Activated CD8-positive, alpha-beta memory T cell treated with anti-CD3 and anti-CD28 coated beads for 24 hours (primary cell): ENCODE measurements at places on chromosomes 13 and 19.

- no peak for DNase-seq
Observed at GRCh38 chr19:40533508-40533907, 43.2 kb upstream of the SHKBP1 start.

DNA sequence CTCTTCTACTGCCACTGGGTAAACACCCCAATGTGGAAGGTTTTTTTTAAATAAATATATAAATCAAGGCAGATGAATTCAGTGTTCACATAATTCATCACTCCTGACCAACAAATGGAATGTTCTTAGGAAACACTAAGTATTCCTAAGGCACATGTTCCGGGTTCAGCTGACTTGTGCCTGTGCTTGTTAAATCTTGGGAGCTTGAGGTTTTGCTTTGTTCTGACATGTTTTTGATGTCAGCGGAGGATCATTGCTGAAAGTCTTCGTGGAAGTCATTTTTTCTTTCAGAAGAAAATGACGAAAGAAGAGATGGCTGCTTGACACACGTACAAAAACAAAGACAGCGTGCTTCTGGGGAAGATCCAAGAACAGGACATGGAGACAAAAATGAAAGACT, 185.8 kb downstream of the MZT1 start:
- no peak for DNase-seq

- no peak for DNase-seq
Observed at GRCh38 chr19:46925548-46925950, 64.8 kb downstream of the ARHGAP35 start.

- DNase-seq: no peak
Observed at GRCh38 chr19:8641908-8642547, 11.6 kb downstream of the NFILZ start.

DNA sequence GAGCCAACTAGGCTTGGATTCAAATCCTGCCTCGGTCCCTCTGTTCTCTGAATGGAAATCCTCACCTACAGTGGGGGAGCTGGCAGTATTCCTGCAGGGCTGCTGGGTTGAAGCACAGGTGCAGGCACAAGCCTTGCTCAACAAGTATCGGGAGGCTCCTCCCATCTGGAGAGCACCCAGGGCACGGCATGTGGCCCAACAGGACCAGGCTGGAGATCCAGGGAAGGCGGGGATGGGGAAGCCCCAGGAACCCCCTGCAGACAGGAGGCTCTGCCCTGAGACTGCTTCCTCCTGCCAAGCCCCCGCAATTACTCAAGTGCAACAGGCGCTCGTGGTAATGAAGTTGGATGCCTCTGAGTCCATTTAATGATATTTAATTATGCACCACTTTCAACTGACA, 128.0 kb upstream of the VSTM2B start:
- no peak for DNase-seq

GRCh38 chr19:45314708-45315245, 7.9 kb downstream of the CKM start:
- DNase-seq: no peak

- no peak for DNase-seq
Observed at GRCh38 chr13:25375727-25376358, 4.1 kb downstream of the ATP8A2 start.

DNA sequence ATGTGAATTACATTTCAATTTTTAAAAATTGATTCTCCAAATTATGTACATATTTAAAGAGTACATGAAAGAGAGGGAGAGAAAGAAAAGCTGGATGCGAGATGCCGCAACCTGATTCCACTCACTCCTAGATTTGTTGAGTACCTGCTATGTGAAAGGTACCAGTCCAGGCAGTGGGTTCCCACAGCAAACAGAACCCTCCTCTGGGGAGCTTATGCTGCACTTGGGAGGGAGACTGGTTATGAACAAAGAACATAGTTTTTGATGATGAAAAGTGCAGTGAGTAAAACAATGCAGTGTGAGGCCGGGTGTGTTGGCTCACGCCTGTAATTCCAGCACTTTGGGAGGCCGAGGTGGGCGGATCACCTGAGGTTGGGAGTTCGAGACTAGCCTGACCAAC, 43.4 kb downstream of the ACTN4 start:
- no peak for DNase-seq

- DNase-seq: no peak
Observed at GRCh38 chr19:14467391-14467790, 7.8 kb downstream of the PTGER1 start.

DNA sequence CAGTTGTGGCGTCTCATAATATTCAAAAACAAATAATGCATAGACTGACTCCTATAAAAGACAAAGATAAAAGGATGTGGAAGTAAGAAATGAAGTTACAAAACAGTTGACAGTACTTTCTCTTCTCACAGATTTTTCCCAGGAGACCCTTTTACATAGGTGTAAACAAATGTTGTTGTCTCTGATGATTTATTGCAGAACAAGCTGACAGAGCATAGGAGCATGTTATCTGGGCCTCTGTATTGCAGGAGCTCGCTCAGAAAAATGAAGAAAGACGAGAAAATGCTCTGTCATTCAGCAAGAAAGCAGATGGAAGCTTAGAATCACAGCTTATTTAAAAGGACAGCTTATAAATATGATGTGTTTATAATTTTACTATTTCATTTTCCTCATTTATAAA, 353.6 kb upstream of the GPC6 start:
- no peak for DNase-seq

GRCh38 chr19:1651568-1652291, 685 bp downstream of the TCF3 start:
- DNase-seq: peak; percentile 77

GRCh38 chr13:99614465-99614885, 113.2 kb downstream of the TM9SF2 start:
- DNase-seq: no peak

DNA sequence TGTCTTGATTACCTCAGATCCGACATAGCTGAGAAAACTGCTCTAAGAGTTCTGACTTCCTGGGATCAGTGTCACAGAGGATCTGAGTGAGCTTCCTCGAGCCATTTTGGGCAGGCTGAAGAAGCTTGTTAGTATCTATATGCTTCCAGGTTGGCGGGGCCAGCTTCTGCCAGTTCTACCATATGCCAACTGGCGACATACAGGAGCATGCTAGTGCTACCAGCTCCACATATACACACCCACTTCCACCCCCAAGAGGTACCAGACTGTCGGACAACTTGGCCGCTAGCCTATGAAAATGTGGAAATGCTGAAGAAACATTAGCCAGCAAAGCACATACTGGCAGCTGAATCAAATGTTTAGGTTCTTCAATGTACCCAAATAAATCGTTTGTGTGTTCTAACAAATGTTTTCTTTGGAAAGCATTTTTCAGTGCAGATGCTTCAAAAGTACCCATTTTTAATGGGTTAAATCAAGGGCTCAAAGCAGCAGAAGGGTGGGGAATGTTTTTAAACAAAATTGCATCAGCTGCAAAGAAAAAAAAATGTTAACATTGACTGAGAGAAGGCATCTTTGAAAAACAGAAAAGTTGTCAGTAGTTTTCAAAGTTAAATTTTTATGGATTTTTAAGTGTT, 163.7 kb downstream of the KLF12 start:
- no peak for DNase-seq

- DNase-seq: no peak
Observed at GRCh38 chr19:6677495-6677882, 7.5 kb upstream of the TNFSF14 start.

GRCh38 chr13:98775844-98776598, 23.5 kb upstream of the SLC15A1 start:
- no peak for DNase-seq

DNA sequence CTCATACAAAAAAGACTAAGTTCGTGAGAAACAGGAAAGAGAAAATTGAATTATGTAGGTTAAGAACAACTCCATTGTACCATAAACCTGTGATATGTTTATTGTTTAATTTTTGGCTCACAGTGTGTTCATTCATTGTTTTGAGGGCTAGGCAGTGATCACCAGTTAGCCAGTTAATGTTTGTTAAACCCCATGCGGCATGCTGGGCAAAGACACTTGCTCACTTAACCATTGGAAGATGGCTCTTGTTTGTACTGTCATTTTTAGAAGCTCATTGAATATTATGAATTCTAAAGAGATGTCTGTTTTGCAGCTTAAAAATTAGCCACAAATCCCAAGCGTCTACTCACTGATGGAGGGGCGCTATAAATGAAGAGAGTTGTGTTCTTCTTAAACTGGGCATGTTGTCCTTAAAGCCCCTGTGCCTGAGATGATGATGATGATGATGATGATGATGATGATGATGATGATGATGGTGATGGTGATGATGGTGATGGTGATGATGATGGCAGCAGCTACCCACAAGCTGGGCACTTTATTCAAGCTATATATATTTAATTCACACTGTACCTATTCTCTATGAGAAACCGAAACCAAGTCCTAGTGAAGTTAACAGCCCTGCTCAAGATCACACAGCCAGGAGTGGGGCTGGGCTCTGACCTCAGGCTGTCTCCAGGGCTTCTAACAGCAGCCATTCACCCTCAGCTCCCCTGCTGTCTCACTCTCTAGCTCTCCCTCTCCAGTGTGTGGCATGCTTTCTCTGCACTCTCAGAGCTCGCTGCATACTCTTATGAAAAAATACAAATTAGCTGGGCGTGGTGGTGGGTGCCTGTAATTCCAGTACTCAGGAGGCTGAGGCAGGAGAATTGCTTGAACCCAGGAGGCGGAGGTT, 169.1 kb downstream of the SHISA2 start:
- no peak for DNase-seq

DNA sequence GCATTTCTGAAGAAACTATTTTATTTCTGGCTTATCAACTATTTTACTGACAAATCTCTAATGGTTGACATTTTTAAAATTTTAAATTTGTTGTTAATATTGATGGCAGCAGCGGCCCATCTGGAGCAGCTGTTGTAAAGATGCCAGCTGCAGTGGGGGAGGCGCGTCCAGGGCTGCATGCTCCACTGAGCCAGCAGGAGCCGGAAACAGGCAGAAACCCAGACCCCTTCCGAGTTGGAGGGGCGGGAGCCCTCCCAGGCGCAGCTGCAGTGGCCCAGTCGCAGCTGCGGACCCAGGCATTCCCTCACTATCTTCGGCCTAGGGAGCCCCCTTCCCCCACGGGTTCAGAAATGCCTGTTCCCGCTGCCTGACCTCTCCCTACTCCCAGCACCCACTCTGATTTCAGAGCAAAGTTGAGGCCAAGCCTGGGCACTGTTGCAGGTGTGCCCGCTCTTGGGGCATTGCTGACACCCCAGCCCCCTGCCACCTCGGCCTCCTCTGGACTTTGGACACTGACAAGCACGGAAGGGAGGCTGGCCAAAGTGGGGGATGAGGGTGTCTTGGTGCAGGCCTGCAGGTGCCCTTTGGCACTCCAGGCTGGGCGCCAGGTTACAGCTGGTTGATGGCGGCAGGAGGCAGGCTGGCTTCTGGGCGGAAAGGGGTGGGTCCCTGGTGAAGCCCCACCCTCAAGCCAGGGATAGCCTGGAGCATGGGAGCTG, 69.2 kb downstream of the PIBF1 start:
- DNase-seq: no peak

GRCh38 chr13:30156826-30157615, 150.3 kb downstream of the KATNAL1 start:
- DNase-seq: no peak

DNA sequence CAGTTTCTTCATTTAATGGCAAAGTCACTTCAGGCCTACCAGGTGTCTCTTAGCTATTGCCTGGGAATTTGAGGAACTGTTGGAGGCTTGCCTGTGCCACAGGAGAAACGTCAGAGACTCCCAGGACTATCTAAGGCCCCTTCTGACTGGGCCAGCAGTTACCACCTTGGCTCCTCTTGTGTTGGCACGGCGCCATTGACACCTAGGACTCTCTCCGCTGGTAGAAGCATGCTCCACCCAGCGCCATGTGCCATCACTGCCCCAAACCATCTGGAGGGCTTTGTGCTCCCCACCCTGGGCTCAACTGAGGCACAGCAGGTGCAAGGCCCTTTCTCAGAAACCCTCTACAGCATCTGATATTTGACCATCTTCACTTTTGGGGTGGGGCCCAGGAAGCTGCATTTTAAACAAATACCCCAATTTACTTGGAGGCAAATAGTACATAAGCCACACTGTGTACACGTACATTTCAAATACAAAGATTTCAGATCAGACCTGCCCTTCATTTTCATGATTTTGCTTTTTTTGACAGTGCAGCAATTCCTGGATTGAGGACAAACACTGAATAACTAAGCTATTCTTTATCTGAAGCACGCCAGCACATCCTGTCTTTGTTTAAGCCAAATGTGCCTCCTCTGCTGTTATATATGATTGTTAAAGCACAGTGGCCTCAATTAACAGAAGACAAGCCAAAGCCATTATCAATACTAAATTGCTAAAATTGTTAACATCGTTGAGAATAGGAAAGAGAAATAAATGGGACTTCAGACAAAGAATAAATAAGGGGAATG, 59.9 kb upstream of the TPP2 start:
- DNase-seq: no peak

DNA sequence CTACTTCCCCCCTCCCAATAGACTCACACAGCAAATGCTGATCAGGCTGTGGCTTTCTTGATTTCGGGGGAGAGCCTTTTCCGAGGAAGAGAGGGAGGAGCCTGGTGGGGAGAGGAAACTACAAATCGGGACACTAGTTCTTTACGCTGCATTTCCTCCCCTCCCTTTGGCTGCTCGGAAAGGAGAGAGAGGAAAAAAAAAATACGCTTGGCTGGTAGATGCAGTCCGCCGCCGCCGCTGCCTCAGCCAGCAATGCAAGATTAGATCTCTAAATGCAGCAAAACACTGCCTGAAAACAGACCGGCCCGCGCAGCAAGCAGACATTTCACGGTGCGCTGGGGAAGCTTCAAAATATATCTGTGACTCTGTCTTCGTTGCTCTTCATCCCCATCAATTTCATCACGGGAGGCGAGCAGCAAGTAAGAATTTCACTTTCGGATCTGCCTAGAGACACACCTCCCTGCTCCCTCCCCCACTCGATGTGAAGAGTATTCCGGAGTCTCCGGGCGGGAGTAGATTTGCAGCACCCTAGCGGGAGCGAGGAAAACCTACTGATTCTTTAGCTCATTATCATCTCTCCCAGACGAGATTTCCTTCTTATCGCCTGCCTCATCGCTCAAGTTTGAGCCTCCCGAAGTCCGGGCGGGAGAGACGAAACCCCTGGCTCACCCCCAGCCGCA, at the start of gene PCDH17:
Gene PCDH17 (plus strand): TSS at position 149 of the 680 bp plus-strand sequence. CDS start 803 bp downstream, outside the sequence.
- DNase-seq: peak; percentile 55

DNA sequence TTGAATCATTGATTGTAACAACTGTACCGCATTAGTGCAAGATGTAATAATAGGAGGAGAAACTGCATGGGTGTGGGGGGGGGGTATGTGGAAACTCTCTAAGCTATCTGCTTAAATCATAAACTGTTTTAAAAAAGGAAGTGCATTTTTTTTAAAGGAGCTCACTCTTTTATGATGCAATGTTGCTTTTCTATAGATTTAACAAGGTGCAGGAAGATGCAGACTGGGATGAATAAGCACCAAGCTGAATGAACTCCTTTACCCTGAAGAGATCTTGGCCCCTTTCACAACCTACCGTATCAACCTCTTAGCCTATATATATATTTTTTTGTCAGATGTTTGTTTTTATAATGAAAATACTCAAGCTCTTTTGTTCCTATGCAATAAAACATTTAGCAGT, 95.9 kb downstream of the AKAP11 start:
- DNase-seq: no peak

- no peak for DNase-seq
Observed at GRCh38 chr19:38209671-38210457, 14.2 kb downstream of the DPF1 start.
